ENCODE measurements at places on chromosomes 16 and 17.

DNA sequence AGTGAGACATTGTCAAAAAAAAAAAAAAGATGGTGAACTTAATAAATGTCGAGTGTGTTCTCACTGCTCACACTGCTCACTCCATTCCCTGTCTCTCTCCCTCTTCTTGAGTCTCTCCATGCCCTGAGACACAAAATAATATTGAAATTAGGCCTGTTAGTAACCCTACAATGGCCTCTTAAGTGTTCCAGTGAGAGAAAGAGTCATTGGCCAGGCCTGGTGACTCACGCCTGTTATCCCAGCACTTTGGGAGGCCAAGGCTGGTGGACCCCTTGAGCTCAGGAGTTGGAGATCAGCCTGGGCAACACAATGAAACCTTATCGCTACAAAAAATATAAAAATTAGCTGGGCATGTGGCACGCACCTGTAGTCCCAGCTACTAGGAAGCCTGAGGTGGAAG is 16.2 kb upstream of the CSF3 start:
- no peak for DNase-seq

DNA sequence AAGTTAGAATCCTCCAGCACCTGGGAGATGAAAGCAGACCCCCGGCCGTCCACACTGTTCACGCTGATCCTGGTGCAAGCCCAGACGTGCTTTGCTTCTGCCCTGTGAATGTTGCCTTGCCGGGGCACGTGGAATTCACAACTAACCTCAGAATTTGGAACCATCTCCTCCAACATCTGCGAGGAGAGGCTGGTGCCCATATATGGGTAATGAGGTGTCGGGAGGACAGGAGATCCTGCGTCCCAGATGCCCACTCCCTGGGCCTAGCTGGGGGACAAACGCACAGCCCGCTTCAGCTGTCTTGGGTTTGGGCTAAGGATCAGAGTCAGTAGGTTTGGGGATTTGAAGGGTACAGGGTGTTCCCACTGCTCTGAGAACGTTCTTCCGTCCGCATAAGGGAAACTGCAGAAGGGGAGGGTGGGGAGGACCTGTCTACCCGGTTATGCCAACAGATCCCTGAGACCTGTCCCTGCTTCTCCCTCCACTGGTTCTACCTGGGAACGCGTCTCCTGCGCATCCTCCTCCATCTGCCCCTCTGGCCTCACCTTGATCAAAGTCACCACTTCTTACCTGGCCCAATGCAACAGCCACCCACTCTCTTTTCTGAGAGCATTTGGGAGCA is 14.1 kb downstream of the PPL start:
- no peak for DNase-seq

GRCh38 chr16:46702030-46702429 is 12.6 kb downstream of the ORC6 start:
- DNase-seq, result no peak

DNA sequence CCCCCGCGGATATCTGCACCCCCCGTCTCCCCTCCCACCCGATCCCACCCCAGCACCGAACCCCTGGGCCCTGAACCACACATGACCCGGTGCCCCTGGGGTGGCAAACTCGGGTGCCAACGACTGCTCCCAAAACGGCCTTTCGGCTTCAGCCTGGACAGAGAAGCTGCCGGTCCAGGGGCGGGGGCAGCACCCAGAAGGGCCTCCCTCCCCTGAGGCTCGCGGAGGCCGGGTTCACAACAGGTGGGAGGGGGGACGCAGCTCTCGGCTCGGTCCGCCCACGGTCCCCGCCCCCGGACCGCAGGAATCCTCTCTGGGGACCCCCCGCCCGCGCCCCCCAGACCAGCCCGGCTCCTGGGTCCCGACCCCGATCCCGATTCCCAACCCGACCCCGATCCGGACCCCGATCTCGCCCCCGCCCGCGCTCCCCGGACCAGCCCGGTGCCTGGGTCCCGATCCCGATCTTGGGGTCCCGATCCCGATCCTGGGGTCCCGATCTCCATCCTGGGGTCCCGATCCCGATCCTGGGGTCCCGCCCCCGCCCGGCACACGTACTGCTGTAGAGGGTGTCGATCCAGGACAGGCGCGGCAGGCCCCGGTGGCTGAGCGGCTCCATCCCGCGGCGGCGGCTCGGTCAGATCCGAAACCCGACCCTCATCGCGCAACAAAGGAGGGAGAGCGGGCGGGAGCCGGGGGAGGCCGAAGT is 516 bp downstream of the ABR start:
- DNase-seq, result no peak

DNA sequence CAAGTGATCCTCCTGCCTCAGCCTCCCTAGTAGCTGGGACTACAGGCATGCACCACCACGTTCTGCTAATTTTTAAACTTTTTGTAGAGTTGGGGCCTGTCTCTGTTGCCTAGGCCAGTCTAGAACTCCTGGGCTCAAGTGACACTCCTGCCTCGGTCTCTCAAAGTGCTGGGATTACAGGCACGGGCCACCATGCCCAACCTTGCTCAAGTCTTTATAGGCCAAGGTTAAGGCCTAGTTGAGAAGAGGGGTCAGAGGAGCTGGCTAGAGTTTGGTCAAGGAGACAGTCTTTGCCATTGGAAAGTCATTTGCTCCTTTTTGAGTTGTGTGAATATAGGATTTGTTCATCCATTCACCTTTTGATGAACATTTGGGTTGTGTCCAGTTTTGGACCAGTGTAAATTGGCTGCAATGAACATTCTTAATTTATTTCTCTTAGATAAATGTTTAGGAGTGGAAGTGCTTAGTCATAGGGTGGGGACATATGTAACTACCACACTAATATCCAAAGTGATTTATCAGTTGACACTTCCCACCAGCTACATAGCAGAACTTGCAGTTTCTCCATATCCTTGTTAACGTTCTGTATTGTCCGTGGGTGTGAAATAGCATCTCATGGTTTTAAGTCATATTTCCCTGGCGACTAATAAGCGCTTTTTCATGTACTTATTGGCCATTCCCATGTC is 30.7 kb upstream of the ARHGAP17 start:
- DNase-seq, result no peak

- DNase-seq, result no peak
Observed at GRCh38 chr17:63552211-63552610, 1.9 kb downstream of the DCAF7 start.

DNA sequence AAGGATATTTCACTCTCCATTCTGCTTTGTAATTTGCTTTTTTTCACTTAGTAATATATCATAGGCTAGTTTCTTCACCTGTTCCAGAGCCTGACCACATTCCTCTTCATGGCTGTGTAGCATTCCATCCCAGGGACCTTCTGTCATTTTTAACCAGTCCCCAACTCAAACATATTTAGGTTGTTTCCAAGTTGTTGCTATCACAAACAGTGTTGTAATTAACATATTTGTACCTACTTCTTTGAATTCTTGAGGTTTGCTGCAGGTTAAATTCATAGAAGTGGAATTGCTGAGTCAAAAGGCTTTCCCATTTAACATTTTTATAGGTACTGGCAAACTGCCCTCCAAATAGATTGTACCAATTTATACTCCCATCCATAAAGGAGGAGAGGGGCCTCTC is 65.1 kb upstream of the MED9 start:
- no peak for DNase-seq

GRCh38 chr17:78725448-78726021 is 56.5 kb downstream of the CYTH1 start:
- no peak for DNase-seq

- DNase-seq, result no peak
Observed at GRCh38 chr17:29043539-29044145, 701 bp downstream of the PIPOX start.

DNA sequence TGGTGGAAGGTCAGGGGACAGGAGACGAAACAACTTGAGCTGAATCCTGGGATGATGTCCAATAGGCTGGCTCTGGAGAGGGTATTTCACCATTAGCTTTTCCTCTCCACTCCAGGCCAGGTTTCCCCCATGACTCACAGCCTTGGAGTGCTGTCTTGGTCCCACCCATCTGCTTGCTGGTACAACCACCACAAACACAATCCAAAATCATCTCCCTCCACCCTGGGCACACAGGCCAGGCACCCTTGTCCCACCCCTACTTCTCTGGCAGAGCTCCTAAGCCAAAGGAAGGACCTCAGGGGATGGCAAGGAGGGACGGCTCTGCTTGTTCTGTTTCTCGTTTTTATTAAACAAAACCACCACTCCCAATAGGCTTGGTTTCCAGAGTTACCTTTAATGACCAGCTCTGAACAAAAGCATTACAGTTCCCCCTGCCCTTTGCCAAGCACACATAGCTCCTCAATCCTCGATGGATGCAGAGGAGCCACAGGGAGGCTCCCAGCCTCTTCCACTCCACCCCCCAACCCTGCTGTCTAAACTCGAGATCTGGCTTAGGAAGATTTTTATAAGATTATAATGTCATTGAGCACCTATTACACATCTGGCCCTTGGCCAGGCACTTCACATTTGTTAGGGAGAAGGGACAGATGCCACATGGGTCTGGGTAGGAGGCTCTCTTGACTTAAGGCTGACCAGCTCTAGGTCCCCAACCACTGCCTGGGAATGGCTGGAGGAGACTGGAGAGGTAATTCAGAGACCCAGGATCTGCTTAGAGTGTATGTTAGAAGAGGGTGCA is 13.3 kb downstream of the CAVIN1 start:
- DNase-seq, result no peak

DNA sequence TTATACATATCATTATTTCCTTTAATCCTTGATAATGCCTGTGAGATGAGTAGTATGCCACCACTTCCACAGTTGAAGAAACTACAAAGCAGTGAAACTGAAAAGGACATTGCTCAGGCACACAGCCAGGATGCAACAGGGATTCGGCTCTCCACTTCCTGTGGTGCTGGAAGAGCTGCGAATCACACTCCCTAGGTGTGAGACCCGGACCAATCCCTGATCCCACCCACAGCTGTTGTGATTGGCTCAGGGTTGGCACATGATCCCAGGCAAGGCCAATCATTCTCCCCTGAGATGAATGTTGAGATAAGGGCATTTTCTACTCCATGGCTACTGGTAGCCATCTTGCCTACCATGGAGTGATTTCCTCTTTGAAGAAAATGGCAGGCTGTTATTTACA is 218.2 kb downstream of the TMEM114 start:
- DNase-seq, result no peak

GRCh38 chr16:68921637-68922036 is 78.3 kb downstream of the TANGO6 start:
- no peak for DNase-seq

GRCh38 chr16:4617880-4618279 is 3.2 kb upstream of the UBALD1 start:
- DNase-seq, result no peak

- no peak for DNase-seq
Observed at GRCh38 chr17:50148226-50149090, 2.0 kb downstream of the PPP1R9B start.

DNA sequence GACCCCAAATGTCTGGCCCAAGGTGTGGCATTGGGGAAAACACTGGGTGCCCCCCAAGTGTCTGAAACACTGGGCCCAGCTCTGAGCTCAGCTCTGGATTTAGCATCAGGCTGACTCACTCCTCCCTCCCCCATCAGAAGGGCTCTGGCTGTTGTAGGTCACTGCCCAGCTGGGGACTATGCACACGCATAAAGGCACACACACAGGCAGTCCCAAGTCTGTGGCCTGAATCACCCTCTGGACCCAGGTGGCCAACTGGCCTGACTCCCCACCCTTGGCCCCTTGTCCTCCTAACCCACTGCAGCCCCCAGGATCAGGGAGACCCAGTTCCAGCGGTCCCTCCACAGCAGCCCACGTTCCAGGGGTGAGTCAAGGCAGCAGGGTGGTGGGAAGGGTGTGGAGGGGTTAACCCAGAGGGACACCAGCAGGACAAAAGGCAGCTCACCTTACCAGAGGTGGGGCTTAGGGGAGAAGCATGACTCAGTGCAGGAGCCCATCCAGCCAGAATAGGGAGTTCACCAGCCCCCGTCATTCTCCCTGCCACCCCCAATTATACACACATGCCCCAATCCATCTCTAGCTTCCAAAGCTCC is 47.0 kb downstream of the MYO18A start:
- no peak for DNase-seq

DNA sequence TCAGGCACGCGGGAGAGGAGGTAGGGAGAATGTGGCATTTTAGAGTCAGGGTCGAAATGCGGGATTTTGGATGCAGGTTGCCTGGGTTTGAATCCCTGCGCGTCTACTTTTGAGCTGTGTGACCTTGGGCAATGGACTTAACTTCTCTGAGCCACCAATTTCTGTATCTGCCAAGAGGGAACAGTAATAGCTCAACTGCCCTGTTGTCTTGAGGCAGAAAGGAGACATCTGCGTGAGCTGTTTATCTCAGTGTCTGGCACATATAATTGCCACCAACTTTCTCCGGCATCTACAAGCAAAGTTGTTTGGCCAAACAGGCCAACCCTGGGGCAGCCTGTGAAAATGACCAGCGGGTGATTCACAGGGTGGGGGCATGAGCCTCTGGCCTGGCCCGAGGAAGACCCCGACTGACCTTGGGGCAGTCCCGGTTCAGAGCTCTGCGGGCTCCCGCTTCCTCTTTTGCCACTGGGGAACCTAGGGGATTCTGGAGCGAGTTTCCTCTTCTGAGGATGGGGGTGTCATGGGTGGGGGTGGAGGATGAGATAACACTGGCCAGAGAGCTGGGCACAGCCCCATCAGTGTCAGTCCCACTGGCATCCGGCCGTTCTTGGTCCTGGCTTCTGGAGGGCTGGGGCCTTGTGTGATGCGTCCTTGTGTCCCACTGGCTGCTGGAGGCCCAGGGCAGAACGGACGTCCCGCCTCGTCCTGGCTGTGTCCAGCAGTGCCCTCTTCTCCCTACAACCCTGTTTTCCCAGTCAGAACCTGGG is 1.3 kb downstream of the SNN start:
- no peak for DNase-seq

DNA sequence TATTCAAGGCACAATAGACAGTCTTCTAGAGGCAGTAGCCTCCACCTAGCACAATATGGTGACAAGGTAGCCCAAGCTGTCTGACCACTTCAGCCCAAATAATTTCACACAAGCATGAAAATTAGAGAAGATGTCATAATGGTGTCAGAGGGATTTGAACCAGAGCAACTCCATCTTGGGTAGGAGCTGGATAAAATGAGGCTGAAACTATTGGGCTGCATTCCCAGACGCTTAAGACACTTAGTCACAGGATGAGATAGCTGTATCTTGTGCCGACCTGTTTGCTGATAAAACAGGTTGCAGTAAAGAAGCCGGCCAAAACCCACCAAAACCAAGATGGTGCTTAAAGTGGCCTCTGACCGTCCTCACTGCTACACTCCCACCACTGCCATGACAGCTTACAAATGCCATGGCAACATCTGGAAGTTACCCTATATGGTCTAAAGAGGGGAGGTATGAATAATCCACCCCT is 192.6 kb downstream of the CPPED1 start:
- DNase-seq, result no peak

- DNase-seq, result no peak
Observed at GRCh38 chr17:1645207-1646171, at the start of gene SCARF1. SCARF1 (minus strand) TSS chr17:1645732; CDS start chr17:1645697, 35 bp downstream.

DNA sequence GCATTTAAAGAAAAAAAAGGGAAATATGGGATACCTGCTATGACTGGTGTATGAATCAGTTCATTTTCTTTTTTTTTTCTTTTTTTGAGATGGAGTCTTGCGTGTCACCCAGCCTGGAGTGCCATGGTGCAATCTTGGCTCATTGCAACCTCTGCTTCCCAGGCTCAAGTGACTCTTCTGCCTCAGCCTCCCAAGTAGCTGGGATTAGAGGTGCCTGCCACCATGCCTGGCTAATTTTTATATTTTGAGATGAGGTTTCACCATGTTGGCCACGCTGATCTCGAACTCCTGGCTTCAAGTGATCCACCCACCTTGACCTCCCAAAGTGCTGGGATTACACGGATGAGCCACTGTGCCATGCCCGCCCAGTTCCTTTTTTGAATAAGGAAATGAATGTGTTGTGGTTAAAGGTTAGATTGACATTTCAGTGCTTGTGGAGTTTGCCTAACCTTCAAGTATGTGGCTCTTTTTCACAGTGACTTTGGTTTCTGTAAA is 7.7 kb downstream of the HAPSTR1 start:
- no peak for DNase-seq

- no peak for DNase-seq
Observed at GRCh38 chr17:58394534-58395223, 22.7 kb downstream of the RNF43 start.
